ENCODE measurements at places on chromosomes 6 and 20.

- peak; percentile 54 for DNase-seq
These were observed 97.2 kb downstream of the TULP4 start for GRCh38 chr6:158409451-158409850.

GRCh38 chr20:6061544-6061943, 7.7 kb upstream of the LRRN4 start:
- DNase-seq, result no peak

GRCh38 chr20:35901678-35902544, 52.4 kb downstream of the SCAND1 start:
- DNase-seq, result peak; percentile 69

DNA sequence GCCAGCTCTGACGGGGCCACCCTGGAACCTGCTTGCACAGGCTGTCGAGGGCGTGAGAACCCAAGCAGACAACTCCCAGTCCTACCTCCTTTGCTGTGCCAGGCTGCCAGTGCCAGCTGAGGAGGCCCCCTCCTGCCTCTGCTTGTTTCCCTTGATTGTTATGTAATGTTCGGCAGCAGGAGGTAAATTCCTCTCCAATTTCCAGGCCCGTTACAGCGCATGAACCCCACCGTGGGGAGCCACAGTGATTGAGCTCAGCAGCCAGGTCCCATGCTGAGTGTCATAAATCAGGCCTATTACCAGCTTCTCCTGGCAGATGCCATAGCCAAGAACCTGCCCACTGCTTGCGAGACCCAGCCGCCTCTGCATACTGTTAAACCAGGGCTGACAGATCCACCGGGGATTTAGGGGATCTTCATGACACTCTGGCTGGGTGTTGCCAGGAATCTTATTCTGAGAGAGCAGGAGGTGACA, 320.5 kb downstream of the DHX35 start:
- DNase-seq, result no peak

DNA sequence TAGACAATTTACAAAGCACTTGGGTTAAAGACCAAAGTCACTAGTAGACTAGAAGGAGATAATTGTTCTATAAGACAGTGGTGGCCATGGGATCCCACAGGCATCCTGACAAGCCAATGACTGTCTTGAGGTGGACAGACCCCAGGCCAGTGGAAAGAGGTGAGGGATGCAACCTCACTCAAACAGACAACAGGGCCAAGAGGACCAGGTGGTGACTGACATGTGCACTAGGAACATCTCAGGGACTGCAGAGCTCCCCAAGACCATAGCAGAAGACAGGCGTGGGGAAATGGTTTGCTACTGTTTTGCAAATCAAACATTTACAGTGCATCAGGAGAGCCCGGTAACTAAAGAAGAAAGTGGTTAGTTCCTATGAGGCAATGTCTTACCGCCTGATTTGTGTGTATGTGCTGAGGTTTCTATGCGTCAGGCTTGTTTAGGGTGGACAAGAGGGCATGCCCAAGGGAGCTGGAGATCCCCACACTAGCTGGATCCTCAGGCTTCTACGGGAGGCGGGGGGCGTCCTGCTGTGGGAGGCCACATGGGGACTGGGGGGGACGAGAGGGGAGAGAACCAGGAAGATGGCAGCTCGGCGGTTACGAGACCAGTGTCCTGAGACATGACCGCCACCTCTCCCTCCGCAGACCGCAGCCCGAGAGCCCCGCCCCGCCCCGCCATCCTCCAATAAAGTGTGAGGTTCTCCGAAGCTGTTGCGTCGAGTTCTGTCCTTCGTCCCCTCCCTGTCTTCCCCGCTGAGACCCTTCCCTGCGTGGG, 623 bp upstream of the MRPS26 start:
- peak; percentile 13 for DNase-seq

DNA sequence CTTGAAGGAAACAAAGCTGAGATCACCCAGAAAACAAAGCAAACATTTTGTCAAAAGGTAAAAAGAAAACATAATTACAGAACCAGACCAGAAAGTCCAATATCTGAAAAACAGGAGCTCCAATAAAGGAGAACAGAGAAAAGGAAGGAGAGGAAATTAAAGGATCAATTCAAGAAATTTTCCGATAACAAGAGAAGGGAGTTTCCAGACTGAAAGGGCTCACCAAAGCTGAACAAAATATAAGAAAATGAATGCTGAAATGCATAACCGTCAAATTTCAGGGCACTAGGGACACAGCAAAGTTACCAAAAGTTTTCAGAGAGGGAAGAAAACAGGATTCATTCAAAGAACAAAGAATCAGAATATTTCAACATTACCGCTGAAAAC, 23.9 kb downstream of the ILRUN start:
- no peak for DNase-seq

DNA sequence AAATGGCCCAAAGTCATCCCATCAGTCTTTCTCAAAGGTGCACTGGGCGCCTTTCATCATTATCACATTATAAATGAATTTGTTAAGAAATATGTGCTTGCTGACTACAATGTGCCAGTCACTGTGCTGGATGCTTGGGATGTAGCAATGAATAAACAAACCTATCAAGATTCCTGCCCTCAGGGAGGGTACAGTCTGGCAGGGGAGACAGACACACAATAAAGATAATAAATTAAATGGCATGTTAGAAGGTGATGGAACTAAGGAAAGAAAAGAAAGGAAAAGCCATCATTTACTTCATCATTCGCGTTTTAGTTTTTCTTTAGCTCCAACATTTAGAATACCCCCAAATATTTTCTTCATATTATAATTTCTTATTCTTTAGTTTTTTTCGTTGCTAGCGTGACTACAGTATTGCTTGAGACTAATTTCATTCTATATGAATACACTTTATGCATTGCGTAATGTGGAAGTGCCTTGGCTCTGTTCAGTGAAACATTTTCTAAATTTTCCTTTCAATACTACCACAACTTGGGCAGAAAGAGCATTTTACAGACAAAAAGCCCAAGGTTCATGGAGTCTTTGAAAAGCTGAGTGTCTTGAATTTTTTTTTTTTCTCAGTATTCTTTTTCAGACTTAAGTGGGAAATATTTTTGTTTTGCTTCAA, 48.7 kb upstream of the CITED2 start:
- DNase-seq, result no peak

GRCh38 chr6:155578251-155578650, 122.6 kb upstream of the NOX3 start:
- no peak for DNase-seq

DNA sequence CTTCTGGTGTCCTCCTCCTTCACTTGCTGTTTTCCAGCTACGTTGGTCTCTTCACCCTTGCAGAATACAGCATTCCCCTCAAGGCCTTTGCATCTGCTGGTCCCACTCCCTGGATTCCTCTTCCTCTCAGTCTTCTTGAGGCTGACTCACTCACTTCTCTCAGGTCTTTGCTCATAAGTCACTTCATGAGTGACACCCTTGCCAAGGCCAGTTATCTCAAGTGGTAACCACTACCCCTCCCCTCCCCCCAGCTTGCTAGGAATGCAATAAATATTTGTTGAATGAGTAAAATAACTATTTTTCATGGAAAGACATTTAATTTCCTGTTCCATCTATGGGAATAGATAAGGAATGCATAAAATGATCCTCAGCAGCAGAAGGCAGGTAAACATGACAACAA, 131.7 kb downstream of the PLCB4 start:
- DNase-seq, result peak; percentile 54

GRCh38 chr20:9442858-9443257, 71.5 kb upstream of the LAMP5 start:
- no peak for DNase-seq

Measured in fibroblast of skin of left quadriceps (primary cell).